ENCODE measurements at places on chromosomes 5 and 9.

GRCh38 chr5:171595801-171596231 lies 176.4 kb downstream of the FGF18 start:
- no peak for DNase-seq

- no peak for DNase-seq
Observed at GRCh38 chr5:60360355-60360754, 339.6 kb downstream of the DEPDC1B start.

- DNase-seq, result no peak
Observed at GRCh38 chr9:72030767-72031166, 29.6 kb downstream of the C9orf57 start.

GRCh38 chr5:107913494-107913893 lies 242.8 kb upstream of the EFNA5 start:
- no peak for DNase-seq
